Cerebellar nuclear complex (tissue), 1 donor: ENCODE measurements at places on chromosomes 16 and 17.

DNA sequence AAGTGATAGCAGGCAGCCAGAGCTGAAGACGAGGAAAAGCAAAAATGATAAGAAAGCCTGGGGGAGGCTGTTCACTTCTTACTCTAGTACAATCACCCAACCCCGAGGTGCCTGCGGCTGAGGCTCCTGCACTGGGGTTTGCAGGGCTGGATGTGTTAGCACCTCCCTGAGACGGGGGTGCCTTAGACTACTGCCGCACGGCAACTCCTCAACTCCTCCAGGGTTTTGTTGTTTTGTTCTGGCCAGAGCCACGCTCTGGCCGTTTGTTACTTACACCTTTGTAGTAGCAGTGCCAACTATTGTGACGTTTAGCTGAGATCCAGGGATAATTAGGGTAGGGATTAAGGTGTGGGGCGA, 51.5 kb downstream of the LDHD start:
- no peak for DNase-seq

DNA sequence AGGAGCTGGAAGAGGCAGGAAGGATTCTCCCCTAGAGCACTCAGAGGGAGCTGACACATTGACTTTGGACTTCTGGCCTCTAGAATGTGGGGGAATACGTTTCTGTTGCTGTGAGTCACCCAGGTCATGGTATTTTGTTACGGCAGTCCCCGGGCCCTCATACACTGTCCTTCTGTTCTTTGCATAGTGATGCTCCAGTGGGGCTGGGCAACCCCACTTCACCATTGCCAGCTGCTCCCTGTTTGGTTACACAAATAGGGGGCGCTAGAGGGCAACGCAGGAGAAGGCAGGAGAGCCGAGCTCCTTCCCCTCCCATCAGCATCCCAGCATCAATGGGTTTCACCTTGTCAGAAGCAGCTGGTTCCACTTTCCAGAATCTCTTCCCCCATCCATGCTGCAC, 257.7 kb upstream of the FOXF1 start:
- DNase-seq = no peak

DNA sequence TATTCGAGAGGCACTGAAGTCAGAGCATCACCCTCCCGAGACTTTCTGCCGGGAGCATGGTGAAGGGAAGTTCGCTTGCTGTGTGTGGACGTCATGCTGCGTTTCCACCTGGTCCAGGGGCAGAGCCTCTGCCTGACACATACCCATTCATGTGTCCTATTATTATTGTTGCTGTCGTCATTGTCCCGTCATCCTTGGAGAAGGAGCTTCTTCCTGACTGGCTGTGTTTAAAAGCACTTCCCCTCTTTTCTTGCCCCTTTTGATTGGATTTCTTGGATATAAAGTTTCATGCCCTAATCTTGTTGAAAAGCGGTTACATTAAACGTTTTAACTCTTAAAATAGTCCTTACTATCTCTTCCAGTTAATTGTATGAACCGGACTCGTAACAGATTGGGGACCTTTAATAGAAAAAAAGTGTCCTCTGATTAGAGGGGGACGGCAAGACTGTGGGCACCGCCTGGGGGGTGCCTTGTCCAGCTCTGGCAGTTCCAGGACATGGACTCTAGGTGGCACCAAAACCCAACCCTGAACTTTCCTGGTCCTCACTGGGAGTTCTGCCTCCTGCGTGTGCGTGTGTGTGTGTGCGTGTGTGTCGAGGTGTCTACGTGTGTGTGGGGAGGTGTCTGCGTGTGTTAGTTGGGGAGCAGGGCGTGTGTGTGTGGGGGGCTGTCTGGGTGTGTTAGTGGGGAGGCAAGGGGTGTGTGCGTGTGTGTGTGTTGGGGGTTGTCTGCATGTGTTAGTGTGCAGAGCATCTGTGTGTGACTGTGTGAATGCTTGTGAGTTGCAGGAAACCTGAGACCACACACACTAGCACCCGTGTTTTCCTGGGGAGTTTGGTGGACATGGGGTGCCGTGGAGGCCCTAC, 133.3 kb upstream of the CIBAR2 start:
- peak; percentile 36 for DNase-seq

- no peak for DNase-seq
Observed at GRCh38 chr16:56115817-56116576, 75.3 kb upstream of the GNAO1 start.

DNA sequence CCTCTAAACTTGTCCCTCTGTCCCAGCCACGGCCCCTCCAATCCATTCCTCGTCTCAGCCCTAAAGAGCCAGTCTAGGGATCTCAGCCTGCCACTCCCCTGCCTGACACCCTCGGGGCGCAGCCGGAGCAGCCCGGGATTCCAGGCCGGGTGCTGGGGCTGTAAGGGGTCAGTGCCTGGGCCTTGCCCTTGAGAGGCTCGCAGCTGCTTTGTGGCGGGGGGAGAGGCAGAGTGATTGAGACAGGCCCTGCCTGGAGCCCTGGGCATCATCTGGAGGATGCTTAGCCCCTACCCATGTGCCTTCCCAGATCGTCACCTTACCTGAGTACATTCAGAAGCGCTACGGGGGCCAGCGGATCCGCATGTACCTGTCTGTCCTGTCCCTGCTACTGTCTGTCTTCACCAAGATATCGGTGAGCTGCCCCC, 8.3 kb downstream of the SLC5A10 start:
- DNase-seq = no peak

DNA sequence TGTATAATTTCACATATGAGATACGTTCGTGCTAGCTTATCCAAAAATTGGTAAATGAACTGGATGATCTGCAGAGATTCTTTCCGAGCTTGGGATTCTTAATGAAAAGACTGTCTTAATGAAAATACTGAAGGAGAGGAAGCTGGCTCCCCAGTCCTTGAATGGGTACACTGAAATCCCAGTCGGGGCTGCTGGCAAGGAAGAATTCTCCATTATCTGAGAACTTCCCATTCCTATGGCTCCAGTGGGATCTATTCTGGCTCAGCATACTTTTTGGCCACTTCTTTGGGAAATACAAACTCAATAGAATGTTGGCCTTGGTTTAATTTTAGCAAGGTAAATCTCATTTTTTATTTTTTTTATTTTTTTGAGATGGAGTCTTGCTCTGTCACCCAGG, 23.7 kb upstream of the SLC35B1 start:
- no peak for DNase-seq

- no peak for DNase-seq
Observed at GRCh38 chr17:18937981-18938691, 13.8 kb upstream of the SLC5A10 start.

GRCh38 chr17:82751171-82751570, 694 bp upstream of the TBCD start:
- no peak for DNase-seq

- no peak for DNase-seq
Observed at GRCh38 chr17:8155996-8156245, 3.7 kb upstream of the PER1 start.

DNA sequence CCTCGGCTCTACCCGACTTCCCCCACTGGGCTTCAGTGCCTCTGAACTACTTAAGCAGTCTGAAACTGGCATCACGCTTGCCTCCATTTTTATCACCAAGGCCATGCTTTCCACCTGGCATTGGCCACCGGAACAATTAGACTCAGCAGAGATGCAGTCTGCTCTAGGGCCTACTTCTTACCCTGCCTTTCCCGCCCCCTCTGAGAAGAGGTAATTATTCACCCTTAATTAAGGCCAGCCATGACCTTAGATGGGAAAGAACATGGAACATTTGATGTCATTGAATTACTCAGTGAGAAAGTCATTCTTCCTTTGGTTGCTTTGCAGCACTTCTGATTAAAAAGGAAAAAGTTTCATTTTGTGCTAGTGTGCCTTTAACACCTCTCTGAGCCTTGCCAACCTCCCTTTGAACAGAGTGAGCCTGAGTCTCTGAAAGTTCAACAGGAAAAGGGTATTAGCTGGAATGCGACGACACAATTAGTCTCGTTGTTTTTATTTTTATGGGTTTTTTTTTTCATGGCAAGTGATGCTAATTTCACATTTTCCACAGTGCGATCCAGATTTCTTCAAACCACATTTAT, 60.9 kb upstream of the TNRC6A start:
- DNase-seq = peak; percentile 13

GRCh38 chr17:69828087-69828486, 246.9 kb upstream of the KCNJ16 start:
- DNase-seq = no peak

DNA sequence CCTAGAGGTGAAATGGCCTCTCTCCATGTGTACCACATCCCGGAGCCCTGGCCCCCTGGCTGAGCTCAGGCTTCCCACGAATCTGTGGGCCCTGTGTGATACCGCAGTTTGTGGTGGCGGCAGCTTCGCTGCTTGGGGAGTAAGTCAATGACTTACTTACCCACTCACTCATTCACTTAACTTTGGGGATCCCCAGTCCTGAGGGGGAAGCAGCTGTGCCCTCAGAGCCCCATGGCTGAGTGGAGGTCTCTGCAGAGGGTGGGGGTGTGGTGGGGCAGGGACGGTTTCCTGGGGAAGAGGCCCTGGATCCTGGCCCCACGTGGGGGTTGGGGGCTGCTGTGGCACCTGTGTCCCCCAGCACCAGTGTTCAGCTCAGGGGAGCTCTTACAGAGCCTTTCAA, 13.2 kb downstream of the KCNJ12 start:
- no peak for DNase-seq

- DNase-seq = no peak
Observed at GRCh38 chr16:58820411-58820810, 86.3 kb upstream of the GOT2 start.

GRCh38 chr17:78092794-78093324, 35.7 kb downstream of the TMC6 start:
- no peak for DNase-seq

- no peak for DNase-seq
Observed at GRCh38 chr17:77963441-77963840, 4.9 kb downstream of the TNRC6C start.

GRCh38 chr17:18186627-18186982, 3.0 kb downstream of the ALKBH5 start:
- DNase-seq = no peak

DNA sequence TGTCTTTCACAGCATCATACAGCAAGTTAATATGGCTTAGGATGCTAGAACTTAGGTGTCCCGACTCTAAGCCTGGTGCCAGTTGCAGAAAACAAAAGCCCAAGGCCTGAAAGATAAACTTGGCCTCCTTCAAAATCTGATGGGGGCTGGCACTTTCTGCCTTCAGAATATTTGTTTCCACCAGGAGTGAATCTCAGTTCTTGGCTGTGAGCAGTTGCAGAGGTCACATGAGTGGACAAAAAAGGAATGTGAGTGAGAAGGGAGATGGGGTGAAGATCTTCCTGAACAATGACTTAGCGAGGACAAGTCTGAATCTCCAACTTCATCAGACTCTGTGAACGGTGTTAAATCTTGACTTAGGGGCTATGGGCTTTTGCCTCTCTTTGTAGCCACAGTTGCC, 46.6 kb downstream of the HOXB1 start:
- no peak for DNase-seq

GRCh38 chr17:14871921-14872320, 393.2 kb downstream of the PMP22 start:
- DNase-seq = no peak

DNA sequence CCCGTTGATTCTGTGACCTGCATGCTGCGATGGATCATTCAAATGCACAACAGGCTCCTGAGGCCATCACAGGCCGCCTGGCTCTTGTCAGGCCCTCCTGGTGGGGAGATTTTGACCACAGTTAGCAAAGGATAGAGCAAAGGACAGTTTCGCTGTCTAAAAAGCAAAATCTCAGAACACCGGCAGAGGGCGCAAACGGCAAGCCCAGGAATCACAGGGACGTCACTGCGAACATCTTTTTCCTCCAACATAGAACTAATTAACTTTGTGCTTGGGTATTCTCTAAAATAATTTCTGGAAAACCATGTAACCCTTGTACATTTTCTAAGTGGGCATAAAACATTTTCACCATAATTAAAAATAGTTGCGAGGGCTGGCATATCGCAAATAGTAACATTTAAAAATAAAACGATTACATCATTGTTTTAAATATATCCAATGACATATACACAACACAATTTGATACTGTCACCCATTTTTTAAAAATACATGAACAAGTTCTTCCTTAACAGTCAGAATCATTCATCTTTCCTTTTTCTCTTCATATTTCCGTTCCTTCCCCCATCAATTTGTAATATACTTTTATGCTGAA, 19.7 kb upstream of the SLC47A1 start:
- peak; percentile 30 for DNase-seq

DNA sequence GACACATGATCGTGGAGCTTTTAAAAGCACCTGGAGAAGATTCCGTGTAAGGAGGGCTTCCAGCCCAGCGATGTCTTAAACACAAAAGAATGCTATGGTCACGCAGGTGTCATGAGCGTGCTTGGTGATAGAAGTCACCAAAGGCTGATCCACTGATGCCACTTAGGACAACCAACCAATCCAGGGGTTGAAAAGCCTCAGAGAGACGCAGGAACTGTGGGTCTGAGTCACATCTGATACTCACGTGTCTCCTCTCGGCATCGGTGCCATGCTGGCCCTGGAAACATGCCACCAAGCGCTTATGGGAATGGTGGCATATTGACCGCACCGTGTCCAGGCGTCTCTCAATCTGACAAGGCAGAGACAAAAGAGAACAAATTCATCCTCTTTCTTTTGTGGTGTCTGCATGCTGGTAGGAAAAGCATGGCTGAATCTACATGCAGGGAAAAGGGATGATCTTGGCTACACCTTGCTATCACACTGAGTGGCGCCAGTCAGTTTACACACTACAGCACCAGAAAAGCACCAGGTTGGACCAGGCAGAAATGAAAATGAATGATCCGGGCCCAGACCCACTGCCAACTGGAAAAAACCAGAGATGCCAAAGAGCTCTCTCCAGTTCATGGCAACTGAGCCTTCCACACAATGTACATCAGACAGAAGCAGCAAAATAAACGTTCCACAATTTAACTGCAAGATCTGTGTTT, 38.0 kb downstream of the ARHGAP17 start:
- DNase-seq = peak; percentile 16

DNA sequence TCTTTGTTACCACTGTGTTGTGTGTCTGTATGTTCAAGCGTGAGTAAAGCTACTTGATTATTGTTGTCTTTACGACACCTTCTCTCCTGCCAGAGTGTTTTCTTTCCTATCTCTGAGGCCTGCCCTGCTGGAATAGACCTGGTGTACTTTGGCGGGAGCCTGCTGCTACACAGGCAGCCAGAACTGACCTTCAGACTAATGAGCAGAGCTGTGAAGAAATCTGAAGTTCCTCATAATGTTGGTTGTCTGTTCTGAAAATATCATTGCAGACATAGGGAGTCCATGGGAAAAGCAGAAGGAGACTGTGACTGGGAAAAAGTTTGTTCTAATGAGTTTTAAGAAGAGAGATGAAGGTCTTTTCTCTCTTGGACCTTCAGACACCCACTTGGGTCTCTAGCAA, 9.8 kb downstream of the RHOT1 start:
- no peak for DNase-seq

DNA sequence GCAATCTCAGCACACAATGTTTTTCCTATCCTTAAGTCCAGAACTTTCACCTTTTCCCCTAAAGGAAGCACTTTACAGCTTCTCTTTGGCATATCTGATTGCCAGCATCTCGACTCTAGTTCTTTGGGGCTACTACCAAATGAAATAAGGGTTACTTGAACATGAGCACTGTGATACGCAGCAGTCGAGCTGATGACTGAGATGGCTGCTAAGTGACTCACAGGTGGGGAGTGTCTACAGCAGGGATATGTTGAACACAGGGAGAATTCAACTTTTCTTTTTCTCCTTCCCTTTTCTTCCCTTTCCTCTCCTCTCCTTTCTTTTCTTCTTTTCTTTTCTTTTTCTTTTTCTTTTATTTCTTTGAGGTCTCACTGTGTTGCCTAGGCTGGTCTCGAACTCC, 334.8 kb downstream of the MAF start:
- DNase-seq = no peak
